ENCODE measurements at places on chromosomes 4 and X.

DNA sequence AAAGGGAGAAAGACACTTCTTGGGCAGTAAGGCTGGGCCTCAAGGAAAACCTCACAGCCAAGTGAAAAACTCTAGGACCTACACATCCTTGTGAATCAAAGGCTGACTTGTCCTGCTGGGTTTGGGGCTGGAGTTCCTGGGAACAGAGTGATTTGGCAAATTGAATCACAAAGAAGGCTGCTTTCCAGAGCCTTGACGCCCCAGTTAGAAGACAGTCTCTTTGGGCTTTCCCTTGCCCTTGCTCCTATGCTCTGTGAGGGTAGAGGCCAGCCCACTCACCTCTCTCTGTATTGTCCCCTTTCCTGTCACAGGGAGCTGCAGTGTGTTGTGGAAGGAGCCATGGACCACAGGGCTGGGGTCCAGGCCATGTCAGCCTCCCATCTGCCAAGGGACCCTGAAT, 9.6 kb downstream of the AMER1 start:
- DNase-seq = no peak

- no peak for DNase-seq
Measured at GRCh38 chr4:47577779-47578553, 92.9 kb downstream of the ATP10D start.

- DNase-seq = no peak
Measured at GRCh38 chr4:13476915-13477314, 7.2 kb downstream of the RAB28 start.

DNA sequence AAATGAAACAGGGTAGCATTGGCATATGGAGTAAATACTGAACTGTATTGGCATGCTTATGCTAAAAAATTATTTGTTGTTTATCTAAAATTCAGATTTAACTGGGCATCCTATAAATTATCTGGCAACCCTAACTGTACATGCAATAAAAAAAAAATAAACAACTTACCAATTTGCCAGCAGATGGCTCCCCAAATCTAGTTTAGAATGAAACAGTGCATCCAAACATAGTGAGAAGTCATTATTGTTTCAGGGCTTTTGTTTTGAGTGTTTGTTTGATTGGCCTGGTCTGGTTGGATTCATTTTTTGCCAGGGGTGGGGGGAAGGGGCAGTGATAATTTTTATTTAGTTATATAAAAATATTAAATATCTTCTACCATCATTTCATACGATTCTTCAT, 12.8 kb upstream of the NSUN7 start:
- DNase-seq = no peak

- DNase-seq = no peak
Measured at GRCh38 chr4:40730091-40730679, 19.6 kb upstream of the NSUN7 start.

- no peak for DNase-seq
Measured at GRCh38 chr4:105894660-105895582, at the start of gene NPNT. NPNT (plus strand) TSS chr4:105895471; CDS start chr4:105895653, 182 bp downstream.
